ENCODE measurements at places on chromosomes 1 and 21. TPM values are rescaled to one million over a fixed set of nuclear protein-coding genes. Genes with fewer than 3 reads are reported as not detected.

DNA sequence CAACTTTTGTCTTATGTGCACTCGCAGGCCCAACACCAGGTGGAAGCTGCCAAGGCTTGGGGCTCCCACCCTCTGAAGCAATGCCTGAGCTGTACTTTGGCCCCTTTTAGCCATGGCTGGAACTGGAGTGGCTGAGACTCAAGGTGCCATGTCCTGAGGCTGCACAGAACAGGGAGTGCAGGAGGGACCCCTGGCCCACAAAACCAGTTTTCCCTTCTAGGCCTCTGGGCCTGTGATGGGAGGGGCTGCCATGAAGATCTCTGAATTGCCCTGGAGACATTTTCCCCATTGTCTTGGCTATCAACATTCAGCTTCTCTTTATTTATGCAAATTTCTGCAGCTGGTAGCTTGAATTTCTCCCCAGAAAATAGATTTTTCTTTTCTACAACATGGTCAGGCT is 57.6 kb downstream of the ROR1 start:
- DNase-seq, result no peak

The SLC16A1 gene
- 9.0 TPM for total RNA-seq

- DNase-seq, result no peak
Measured at GRCh38 chr1:17423781-17424245, 15.7 kb downstream of the RCC2 start.

DNA sequence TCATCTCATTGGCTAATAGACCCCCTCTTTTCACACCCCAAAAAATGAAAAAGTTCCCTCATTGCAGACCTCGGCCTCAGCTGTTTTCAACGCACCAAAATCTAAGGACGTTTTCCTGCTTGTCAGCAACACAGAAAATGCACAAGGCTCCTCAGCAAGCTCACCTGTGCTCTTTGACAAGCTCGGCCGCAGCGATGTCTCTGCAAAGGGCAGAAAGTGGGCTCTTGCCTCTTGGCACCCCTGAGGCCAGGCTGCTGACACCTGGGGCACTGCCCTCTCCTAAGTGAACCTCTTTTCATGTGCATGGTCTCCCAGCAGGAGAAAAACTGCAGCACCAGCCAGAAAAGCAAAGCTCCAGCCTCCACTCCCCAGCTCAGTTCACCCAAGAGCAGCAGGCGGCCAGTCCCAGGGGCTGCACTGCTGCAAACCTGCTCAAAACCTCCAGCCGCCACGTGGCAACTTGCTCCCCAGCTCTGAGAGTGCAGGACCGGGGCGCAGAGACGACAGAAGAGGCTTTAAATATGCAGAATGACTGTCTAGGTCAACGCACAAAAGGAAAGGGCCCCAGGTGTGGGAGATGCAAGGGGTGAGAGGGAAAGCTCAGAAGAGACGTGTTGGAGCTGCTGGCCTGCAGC is 101.7 kb downstream of the PDE9A start:
- DNase-seq, result no peak

GRCh38 chr1:248306103-248306502 is 2.9 kb upstream of the OR2T12 start:
- DNase-seq, result no peak

GRCh38 chr21:14215971-14216641 is at the start of gene RBM11:
Gene RBM11, plus strand, starts transcription at chr21:14216157. Its CDS starts 30 bp downstream, at chr21:14216187.
- peak; percentile 69 for DNase-seq

DNA sequence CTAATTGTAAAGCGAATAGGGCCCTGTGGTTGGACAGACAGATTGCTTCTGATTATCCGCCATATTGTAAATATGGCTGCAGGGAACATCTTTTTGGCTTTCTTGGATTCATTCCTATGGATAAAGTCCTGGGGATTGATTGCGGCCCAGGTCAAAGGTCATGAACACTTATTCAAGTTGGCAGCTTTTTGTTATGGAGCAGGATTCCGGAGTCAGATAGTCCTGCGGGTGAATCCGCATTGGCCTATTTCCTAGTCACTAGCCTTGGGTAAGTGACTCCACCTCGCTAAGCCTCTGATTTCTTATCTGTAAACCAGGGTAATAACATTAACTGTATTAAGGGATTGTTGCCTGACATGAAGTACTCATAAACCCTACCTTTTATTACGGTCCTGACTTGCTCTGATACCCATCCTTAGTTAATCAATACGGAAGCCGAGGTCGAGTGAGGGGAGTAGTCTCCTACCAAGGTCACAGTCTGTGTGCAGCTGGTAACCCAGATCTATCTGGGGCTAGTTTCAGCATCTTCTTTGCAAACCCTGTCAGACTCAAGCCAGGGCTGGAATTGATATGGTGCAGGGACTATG is 31.7 kb downstream of the EDN2 start:
- DNase-seq, result no peak

The ECM1 gene
- total RNA-seq, result 10.8 TPM

DNA sequence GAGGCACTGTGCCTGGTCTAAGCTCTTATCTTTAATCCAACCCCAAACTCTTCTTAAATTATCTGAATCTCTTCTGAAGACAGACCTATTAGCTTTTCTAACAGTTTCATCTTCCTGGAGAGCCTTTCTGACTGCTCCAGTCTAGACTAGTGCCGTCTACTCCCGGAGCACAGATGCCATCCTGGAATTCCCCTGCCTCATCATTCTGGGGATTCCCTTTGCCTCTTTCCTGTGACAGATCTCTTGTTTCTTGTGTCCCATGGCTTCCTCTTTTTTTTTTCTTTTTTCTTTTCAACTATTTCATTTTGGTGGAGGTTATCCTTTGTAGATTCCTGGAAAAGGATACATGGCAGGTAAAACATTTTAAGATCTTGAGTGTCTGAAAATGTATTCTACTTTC is 11.7 kb downstream of the SEMA4A start:
- DNase-seq, result no peak

The GNAT2 gene
- not detected for total RNA-seq

The TCP10L gene
- total RNA-seq, result 0.18 TPM

The HAX1 gene
- total RNA-seq, result 110 TPM

- DNase-seq, result no peak
Measured at GRCh38 chr1:223825767-223826748, 19.7 kb downstream of the TP53BP2 start.

DNA sequence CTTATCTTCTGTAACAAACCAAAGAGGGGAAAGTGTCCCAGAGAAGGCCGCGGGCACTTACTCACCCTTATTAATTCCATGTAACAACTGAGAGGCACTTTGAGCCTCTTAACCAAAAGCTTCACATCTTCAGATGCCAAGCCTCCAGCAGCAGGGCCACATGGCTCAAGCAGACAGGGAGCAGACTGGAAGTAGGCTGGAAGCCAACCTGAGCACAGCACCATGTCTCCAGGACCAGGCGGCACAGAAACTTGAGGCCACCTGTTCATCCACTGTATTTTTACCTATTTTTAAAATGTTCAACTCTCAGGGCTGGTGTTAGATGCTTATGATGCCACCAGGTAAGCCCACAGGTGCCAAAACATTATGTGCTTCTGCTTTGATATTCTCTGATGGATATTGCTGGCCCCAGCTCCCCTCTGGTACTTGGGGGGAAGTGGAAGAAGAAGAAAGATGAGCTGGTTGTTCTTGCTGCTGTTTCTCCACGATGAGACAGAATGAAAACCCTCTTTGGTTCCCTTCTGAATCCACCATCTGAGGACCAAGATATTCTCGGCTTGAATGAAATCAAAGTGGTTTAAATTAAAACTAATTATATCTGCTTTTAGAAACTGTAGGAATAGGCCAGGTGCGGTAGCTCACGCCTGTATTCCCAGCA is 30.6 kb upstream of the SDE2 start:
- DNase-seq, result no peak

- no peak for DNase-seq
Measured at GRCh38 chr1:173869021-173869359, 810 bp downstream of the ZBTB37 start.

The LCE1B gene
- not detected for total RNA-seq

- DNase-seq, result no peak
Measured at GRCh38 chr1:231494439-231495110, 33.9 kb upstream of the TSNAX start.

- no peak for DNase-seq
Measured at GRCh38 chr21:39173716-39174680, 9.3 kb downstream of the PSMG1 start.

GRCh38 chr1:185720633-185721272 is 13.4 kb upstream of the HMCN1 start:
- DNase-seq, result no peak

DNA sequence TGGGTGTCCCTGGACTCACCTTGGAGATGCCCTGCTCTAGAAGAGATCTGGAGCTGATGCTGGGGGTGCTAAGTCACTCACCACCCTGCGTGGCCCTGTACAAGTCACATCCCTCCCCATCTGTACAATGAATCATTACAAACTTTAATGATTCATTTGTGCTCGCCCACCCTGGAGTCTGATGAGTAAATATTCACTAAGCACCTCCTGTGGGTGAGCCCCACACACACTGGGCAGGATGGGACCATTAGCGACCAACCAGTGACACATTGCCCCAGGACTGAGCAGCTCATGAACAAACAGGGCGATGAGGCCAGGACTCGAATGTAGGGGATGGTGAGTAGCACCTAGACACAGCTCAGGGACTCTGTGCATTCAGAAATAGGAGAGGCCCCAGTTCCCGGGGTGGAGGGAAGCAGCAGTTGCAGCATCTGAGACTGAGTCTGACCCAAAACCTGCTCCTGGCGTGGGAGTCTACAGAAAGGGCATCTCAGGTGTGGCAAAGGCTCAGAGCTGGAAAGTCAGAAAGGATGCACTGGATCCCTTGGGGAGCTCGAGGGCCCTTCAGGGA is 18.1 kb upstream of the PDZK1IP1 start:
- no peak for DNase-seq

GRCh38 chr1:174768516-174768915 is 231.2 kb upstream of the CACYBP start:
- DNase-seq, result no peak

DNA sequence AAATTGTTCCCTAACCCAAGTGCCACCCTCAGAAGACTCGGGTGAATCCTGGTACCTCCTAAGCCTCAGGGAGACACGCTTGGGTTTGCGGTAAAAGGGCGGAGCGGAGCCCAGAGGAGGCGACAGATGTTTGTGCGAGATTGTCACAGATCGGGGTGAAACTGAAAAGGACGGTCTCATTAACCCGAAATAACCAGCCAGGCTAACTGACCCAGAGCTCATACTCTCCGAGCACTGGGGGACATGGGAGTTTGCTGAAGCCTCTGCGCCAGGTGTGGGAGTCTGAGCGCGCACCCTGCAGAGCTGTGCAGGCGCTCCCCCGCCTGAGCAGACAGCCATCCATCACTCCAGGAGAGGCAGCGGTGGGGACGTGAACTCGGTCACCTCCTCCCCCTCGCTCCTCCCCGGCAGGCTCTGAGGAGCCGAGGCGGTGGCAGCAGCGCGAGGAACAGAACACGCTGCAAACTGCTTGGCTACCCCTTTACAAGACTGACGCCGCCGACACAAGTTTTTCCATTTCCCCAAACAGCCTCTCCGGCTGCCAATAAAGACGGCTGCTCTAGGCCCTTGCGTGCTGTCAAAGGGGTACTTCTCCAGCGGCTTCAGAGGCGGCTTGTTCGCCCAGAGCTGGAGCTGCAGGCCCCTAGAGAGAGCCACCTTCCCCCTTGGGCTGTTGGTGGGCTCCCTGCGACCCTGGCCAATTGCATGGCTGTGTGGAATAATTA is 43.5 kb downstream of the RRAGC start:
- no peak for DNase-seq

The SLC30A10 gene
- total RNA-seq, result not detected

The RXFP4 gene
- total RNA-seq, result not detected

The COA7 gene
- total RNA-seq, result 25.4 TPM

GRCh38 chr1:22231995-22232690 is 89.2 kb upstream of the WNT4 start:
- DNase-seq, result no peak

The WLS gene
- total RNA-seq, result 186 TPM

The C1orf87 gene
- not detected for total RNA-seq

DNA sequence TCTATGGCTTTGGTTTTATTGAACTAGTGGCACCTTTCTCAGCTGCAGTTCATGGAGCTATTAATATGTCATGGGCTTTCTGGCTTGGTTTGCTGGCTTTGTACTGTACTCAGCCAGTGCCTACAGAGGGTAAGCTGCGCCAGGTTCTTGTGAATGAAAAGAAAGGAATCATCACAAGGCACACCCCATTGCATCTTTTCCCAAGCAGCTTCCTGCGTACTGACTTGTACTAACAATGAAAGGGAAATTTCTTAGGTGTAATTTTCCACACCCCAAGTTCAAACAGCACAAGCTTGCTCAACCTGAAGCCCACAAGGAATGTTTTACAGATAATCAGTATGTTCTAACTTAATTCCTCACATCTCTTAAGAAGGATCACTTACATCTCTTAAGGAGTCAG is 78.0 kb upstream of the TNFSF18 start:
- DNase-seq, result no peak

Data from ureter (tissue), 1 donor.